Pulmonary artery endothelial cell (primary cell): ENCODE measurements at places on chromosomes 7 and 10. TPM values are rescaled to one million over a fixed set of nuclear protein-coding genes. Genes with fewer than 3 reads are reported as not detected.

GRCh38 chr10:100122780-100123179, 41.1 kb upstream of the CPN1 start:
- no peak for DNase-seq

DNA sequence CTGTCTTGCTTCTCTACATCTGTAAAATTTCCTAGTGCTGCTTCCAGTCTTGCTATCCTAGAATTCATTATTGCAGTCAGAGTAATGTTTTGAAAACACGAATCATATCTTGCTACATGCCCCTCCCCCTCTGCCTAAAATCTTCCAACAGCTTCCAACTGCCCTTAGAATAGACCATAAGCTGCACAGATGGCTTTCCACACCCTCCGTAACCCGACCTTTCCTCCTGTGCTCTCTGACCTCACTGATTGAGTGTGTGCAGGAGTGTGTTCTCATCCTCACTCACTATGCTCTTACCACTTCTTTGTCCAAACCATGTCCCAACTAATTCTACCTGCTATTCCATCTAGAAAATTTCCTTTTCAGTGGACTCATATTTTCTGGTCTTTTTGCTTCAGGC, 121.2 kb upstream of the ANKRD1 start:
- no peak for DNase-seq

GRCh38 chr7:44309271-44310091, 15.9 kb downstream of the CAMK2B start:
- peak; percentile 19 for DNase-seq

GRCh38 chr7:31640381-31640780, 46.6 kb upstream of the PPP1R17 start:
- DNase-seq: no peak

The ZNF786 gene
- total RNA-seq: 6.6 and 9.2 TPM in 2 replicates

DNA sequence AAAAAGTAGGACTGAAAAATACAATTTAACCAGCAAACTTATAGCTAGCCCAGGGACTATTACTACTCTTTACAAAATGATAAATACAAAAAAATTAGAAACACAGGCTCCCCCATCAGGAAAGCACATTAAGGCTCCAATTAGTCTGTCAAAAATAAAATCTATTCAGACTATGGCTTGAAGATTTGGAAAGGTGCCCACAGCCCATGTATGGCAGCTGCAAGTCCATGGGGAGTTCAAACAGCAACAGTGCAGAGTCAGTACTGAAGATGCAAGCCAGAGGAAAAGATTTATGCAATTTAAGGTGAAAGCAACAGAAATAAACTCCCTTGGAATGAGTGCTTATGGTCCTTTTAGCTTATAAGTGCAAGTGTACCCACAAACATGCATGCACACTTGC, 29.7 kb downstream of the IMMP2L start:
- no peak for DNase-seq

GRCh38 chr7:70092314-70093204, 494.3 kb downstream of the AUTS2 start:
- DNase-seq: no peak

DNA sequence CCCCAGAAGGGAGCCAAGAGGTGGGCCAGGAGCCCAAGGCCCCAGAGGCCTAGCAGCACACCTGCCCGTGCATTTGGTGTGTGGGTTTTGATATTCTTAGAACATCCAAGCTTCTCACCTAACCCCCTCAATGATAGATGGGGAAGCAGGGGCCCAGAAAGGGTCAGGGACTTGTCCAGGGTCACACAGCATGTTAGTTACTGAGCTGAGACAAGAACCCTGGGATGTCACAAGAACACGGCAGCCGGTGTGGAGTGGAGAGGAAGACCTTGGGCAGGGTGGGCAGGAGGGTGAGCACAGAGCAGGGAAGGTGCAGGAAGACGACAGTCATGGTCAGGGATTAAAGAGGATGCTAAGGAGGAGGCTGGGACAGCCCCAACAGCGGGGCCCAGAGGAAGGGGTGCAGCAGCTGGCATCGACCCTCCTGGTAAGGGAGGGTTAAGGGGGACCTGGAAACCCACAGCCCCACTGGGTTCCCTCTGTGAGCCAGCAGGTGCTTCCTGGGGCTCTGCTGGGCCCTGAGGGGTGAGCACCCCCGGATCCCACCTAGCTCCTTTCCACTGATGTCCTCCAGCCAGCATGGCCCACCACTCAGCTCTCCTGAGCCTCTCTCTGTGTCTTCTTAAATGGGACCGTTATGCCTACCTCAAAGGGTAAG, 44.4 kb downstream of the UNC5B start:
- no peak for DNase-seq

- DNase-seq: no peak
Measured at GRCh38 chr10:87991946-87992345, 128.5 kb downstream of the PTEN start.

- DNase-seq: no peak
Measured at GRCh38 chr10:74871595-74872382, 45.4 kb downstream of the KAT6B start.

GRCh38 chr10:103781329-103782061, 73.9 kb downstream of the SH3PXD2A start:
- no peak for DNase-seq

GRCh38 chr7:21414795-21415393, 13.0 kb upstream of the SP4 start:
- no peak for DNase-seq

GRCh38 chr7:18231854-18232253, 204.2 kb upstream of the PRPS1L1 start:
- DNase-seq: no peak

The CALML5 gene
- not detected in 2 replicates for total RNA-seq

The EPO gene
- not detected in 2 replicates for total RNA-seq

GRCh38 chr7:96495751-96496216, 173.9 kb upstream of the SLC25A13 start:
- DNase-seq: no peak

DNA sequence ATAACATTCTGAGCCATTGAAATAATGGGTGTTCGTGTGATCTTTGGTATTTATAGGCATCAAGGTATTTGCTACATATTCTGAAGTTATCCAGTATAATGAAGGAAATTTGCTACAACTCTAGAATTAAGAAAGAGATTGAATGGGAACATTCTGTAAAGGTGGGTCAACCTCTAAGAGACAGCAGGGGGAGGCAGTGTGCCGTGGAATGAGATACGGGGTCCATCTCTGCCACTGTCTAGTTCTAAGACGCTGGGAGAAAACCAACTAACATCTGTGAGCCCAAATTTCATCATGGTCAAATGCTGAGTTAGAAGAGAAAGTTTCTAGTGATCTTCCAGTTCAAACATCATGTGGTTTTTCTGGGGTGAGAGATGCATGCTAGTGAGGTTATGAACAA, 368.9 kb downstream of the SORCS1 start:
- DNase-seq: no peak

DNA sequence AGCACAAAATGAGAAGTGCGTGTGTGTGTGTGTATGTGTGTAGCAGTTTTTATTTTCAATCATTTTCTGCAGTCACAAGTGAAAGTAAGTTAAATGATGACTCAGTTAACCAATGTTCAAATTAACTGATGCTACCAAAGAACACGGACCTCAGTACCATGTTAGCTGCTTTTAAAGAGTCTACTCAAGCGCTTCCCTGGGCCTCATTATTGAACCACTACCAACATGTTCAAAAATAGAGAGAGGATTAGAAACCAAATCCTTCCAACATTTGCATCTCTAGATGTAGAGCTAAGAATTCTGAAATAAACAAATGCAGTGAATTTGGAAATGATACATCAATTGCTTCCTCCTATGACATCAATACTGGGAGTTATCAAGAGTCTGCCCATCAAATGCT, at the start of gene TAS2R39:
Gene TAS2R39, plus strand, starts transcription at position 396 of the 400 bp plus-strand sequence. Its CDS starts 0 bp downstream, at position 396.
- no peak for DNase-seq

DNA sequence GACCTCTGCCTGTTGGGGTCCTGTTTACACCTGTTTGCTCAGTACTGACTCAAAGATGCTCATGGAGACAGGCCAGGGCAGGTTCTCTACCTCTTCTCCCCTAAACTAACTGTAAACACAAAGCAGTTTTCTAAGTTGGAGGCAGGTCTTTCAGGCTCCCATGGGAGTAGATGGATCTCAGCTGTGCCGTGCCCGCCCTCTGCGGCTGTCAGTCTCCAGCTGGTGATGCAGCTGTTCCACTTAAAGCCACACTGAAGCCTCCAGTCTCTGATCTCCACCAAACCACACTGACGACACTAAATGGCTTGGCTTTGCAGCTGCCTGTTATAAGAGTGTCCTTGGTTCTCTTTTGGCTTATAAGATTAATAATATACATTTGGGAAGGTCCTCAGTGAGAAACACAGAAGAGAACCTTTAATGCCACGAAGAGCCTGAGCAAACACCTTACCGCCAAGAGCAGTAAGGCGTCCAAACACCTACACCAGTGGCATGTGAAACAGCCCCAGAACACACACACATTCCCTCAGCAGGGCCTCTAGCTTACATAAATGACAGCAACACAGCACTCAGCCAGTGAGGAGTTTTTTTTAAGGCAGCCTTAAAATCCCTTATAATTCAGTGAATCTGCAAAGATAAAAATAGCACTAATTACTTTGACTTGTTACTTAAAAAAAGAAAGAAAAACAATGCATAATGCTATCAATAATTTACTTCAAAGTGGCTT, 60.4 kb upstream of the KCNIP2 start:
- no peak for DNase-seq

- DNase-seq: no peak
Measured at GRCh38 chr7:31052841-31053601, 913 bp downstream of the ADCYAP1R1 start.

DNA sequence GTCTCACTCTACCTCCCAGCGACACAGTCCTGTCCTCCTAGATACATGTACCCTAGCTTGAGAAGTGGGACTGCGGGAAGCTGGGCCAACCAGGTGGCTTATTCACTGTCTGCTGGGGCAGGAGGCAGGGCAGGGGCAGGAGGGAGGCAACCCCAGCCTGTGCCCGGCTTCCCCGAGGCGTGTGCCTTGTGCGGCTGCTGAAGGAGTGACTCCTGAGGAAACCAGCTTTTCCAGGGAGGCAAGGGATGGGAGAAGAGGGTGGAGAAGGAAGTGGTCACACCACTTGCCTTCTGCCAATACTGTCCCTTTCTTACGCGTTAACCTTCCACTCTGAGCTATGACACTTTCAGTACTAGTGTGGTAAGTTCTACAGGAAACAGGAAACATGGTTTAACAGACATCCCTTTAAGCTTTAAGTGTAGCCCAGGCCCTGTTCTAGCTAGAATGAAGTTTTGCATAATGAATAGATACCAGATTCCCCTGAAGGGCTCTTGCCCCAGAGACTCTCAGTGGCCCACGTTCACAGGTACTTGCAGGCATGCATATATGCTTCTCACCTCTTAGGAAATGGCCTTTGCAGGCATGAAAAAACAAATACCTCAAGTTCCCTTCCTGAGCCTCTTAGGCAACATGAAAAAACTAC, 40.6 kb downstream of the SYPL1 start:
- no peak for DNase-seq

- DNase-seq: no peak
Measured at GRCh38 chr7:70944516-70944915, 187.4 kb upstream of the GALNT17 start.

GRCh38 chr7:100563809-100564400, 9.8 kb downstream of the SAP25 start:
- DNase-seq: no peak

GRCh38 chr10:63013755-63014154, 119.4 kb upstream of the NRBF2 start:
- DNase-seq: no peak

DNA sequence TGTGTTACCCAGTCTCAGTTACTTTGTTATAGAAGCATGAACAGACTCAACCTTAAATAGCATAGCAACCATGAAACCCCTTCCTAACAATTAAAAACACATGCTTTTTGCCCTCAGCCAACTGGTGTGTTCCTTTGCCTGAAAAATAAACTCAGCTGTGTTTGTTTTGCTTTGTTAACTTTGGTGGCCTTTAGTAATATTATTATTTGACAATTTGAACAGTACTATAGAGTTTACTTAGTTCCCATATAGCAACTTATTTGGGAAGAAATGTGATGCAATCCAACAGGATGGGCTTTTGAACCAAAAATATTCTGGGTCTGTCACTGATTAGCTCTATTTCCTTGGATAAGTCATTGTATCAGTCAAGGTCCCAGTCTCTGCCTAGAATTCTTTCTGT, 22.5 kb upstream of the MKLN1 start:
- no peak for DNase-seq

- DNase-seq: no peak
Measured at GRCh38 chr7:51827631-51828030, 511.0 kb upstream of the COBL start.

The OPN4 gene
- total RNA-seq: not detected in 2 replicates

DNA sequence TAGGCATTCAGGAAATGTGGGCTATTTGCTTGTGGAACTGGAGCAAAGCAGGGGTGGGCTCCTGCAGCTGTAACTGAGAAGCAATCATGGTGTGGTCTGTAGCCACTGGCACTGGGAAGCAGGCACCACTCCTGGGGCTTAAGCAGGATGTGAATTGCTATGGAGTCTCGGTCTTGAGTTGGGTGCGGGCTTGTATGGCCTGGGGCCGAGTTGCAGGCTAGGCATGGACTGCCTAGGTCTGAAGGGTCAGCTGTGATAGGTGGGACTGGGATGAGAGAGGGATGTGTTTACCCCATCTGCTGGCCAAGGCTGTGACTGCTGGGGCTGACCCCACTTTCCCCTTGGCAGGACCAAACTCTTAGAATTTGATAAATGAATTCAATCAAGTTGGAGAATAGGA, 43.0 kb downstream of the ADCY1 start:
- no peak for DNase-seq

DNA sequence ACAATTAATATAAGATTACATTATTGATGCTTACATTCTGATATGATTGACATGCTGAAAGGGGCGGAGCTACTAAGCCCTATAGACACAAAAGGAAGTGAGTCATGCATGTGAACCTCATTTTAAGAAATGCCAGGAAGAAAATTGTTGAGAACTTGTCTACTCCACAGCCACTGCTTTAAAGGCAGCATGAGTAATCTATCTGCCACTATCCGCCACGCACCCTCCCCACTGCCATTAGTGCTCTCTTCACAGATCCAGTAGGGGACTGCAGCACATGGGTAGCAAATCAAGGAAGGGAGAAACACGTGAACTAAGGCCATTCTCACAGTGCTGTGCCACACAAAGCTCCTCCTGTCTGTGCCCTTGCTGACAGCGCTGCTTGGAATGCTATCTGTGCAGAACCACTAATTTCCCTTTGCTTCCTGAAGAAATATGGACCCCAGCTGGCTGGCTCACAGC, 524.8 kb downstream of the GRM8 start:
- DNase-seq: no peak

- DNase-seq: no peak
Measured at GRCh38 chr7:33714208-33714607, 191.1 kb upstream of the BMPER start.
